ENCODE measurements at places on chromosomes 1 and 21.

- no peak for DNase-seq
These were observed 539.2 kb upstream of the PRMT6 start for GRCh38 chr1:106517224-106517623.

DNA sequence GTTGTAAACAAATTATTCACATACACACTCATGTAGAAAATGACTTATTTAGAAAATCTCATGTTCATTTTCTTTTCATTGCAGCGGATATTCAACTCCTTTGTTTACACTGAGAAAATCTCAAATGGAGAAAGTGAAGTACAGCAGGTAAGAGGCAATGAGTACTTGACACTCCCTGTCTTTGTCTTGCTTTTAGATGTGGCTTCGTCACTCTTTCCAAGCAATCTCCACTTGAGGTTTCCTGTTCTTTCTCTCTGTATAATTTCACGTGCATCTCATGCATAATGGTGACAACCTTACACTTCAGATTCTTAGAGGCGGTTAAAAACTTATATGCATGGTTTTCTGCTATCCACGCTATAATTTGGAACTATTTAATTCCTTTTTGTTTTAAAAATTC is 80.6 kb downstream of the CACHD1 start:
- no peak for DNase-seq

DNA sequence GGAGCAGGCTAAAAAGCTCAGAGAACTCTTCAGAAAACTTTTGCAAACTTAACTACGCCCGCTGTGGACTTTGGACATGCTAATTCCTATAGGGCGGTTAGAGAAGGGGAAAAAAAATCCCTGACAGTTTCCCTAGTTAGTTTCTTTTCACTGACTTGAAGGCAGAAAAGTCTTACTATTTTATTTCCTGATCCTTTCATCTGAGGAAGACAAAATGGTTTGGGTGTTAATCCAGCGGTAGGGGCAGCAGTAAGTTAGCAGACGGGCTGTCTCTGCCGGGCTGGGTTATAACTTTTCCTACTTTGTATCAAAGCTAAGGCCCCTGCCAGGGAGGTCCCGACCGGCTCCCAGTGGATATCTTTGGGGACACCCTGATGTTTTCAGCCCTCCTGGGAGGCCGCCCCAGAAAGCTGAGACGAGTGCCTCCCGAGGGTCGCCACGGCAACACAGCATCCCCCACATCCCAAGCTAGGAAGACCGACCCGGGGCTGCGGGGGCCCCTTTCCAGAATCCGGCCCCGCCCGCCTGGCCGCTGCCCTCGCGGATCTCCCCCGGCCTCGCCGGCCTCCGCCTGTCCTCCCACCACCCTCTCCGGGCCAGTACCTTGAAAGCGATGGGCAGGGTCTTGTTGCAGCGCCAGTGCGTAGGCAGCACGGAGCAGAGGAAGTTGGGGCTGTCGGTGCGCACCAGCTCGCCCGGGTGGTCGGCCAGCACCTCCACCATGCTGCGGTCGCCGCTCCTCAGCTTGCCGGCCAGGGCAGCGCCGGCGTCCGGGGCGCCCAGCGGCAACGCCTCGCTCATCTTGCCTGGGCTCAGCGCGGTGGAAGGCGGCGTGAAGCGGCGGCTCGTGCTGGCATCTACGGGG is 162.6 kb downstream of the RUNX1 start:
- no peak for DNase-seq

DNA sequence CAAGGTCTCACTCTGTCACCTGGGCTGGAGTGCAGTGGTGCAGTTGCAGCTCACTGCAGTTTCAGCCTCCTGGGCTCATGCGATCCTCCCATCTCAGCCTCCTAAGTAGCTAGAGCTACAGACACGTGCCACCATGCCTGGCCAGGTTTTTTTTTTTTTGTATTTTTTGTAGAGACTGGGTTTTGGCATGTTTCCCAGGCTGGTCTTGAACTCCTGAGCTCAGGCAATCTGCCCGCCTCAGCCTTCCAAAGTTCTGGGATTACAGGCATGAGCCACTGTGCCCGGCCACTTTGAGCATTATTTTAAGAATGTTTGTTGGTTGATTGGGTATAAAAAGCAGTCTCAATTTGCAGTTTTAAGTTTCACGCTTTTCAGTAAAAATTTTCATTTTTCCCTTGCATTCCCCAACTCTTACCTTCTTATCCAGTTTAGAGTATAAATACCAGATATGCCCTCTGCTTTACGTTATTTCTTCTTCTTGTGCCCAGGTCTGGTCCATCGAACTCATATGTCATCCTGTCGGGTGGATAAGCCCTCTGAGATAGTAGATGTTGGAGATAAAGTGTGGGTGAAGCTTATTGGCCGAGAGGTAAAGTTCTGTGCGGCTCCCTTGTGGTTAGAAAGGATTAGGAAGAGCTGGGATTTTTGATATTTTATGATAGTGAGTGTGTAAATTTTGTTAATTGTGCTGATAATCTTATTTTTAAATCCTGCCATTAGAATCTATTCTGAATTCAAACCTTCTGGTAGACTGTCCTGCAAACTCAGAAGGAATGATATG is 36.0 kb downstream of the FABP3 start:
- DNase-seq: no peak

DNA sequence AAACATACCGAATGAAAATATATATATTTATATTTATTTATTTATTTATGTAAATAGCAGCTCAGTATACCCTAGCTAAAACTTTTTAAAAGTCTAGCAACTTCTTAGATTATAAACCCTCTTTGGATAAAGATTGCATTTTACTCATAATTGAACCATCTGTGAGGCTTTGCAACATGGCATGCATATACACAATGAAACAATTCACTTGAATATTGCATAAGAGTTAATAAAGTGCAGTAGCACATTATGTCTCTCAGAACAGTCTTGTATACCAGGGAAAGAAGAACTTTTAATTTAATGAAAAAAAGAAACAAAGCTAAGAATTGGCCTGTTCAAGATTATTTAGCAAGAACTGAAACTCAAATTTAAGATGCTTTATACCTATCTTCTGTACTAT is 1363.9 kb upstream of the ADGRL2 start:
- no peak for DNase-seq

GRCh38 chr1:25549273-25550154 is 6.1 kb downstream of the LDLRAP1 start:
- peak; percentile 74 for DNase-seq

- no peak for DNase-seq
These were observed 157.2 kb downstream of the S1PR1 start for GRCh38 chr1:101394041-101394440.

DNA sequence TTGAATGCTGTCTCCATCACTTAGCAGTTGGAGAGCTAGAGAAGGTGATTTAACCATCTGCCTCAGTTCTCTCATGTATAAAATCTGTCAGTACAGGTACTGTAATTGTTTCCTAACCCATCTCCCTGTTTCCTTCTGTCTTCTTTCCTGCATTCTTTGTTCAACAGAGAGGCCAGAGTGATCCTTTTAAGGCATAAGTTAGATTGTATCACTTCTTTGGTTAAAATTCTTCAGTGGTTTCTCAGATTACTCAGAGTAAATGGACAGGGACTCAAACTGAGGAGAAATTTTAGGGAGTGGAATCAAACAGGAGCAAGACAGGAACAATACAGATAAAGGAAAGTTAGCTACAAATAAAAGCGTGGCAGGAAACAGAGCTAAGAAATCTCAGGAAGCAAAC is 45.2 kb upstream of the SSX2IP start:
- no peak for DNase-seq

- no peak for DNase-seq
These were observed 28.3 kb upstream of the COL18A1 start for GRCh38 chr21:45376459-45377324.

DNA sequence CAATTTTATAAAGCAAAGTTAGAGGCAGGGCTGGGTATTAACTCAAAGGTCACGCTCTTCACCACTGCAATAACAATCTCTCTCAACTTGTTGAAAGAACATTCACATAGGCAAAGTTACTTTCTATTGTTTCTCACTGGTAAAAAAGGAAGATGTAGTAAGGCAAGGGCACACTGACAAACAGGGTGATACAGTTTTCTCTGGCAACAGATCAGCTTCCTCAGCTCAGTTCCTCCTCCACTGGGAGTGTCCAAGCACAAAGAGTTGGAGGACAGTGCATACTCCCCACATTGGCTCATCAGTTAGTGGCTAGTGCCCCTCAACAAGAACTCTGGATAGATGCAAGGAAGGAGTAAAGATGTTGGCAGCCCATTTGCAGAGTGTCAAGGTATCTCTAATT is 3.7 kb downstream of the PLPPR4 start:
- no peak for DNase-seq

DNA sequence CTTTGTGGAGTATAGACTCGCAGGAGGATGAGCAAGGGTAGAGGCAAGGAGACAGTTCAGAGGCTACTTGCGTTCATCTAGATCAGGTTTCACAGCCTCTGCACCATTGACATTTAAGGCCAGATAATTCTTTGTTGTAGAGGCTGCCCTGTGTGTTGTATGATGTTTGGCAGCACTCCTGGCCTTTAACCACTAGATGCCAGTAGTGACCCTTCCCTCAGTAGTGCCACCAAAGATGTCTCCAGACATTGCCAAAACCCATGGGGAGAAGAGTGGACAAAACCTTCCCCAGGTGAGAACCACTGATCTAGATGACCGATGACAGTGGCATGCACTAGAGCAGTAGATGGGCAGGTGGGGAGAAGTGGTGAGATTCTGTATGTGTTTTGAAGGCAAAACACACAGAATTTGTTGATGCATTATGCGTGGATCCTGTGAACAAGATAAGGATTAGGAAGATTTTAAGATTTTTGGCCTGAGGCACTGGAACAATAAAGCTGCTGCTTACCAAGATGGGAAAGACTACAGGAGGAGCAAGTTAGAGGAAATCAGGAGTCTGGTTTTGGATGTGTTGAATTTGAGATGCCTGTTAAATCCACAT is 9.9 kb upstream of the COG2 start:
- DNase-seq: no peak

GRCh38 chr1:234119431-234119830 is 215.0 kb downstream of the SLC35F3 start:
- no peak for DNase-seq

DNA sequence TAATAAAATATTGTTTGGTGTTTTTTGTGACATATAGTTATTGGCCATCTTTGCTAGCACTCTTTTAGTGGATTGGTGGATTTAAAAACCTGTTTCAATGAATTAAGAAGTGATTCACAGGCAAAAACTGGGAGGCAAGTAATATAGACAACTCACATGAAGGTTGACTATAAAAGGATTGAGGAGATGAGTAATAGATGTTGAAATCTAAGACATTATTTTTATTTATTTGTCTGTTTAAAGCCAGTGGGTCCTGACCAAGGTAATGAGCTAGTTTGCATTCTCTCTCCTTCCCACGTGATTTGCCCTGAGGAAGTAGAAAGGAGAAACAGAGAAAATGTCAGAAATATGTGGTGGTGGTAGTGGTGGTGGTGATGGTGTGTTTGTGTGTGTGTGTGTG is 351.5 kb upstream of the ZP4 start:
- no peak for DNase-seq

DNA sequence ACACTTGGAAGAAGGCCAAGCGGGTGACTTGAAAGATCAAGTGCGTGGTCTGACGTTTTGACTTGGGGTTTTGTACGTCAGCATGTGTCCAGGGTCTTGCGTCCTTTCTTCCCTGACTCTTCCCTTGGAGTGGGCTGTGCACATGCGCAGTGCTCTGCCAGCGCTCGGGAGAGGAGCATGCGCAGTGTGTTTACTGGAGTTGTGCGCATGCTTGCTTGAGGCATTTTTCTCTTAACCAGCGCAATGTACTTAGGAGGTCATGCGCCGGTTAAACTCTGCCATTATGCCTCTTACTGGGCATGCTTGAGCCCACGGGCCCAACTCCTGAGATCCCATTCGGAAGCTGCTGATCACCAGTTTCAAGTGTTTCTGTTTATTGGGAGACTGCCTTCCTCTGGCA is 242.5 kb upstream of the AJAP1 start:
- no peak for DNase-seq

GRCh38 chr21:41953831-41954653 is at the start of gene C2CD2:
C2CD2 (minus strand) TSS chr21:41954018; CDS start chr21:41953648, 370 bp downstream.
- DNase-seq: peak; percentile 86

- peak; percentile 15 for DNase-seq
These were observed 35.2 kb downstream of the DNASE2B start for GRCh38 chr1:84433258-84434080.

- no peak for DNase-seq
These were observed 8.3 kb upstream of the SYT14 start for GRCh38 chr1:209929751-209930150.

- DNase-seq: no peak
These were observed 5.1 kb upstream of the EPHB2 start for GRCh38 chr1:22705586-22705985.

DNA sequence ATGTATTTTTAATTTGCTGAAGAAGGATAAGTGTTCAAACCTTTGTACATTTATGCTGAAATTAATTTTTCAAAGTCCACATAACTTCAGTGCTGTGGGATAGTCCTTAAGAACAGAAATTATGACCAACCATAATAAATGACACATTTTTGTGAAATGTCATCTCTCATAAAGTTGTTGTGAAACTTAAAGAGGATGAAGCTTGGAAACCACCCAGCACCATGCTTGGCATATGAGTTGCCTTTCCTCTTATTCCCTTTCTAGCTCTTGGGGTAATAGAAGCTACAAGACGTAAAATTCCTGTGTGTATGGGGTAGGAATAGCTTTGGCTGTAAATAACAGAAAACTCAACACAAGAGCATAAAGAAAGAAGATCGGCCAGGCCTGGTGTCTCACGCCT is 18.9 kb upstream of the USP24 start:
- DNase-seq: no peak

GRCh38 chr1:100497796-100498195 is 40.1 kb upstream of the GPR88 start:
- DNase-seq: no peak

DNA sequence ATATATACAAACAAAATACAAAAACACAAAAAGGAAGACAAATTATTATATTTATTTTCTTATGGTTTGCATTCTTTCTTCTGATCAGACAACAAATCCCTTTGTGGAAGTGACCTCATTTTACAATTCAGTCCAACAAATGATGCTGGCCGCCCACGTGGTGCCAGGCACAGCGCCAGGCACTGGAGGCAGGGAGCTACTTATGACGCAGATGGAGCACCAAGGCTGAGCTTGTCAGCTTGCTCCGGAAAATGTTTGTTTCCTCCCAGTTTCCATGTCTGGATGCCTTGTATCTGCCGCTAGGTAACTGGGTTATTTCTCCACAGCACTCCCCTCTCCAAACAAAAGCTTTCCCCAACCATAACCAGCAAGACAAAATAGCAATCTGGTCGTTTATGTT is 30.7 kb upstream of the CD34 start:
- no peak for DNase-seq

- no peak for DNase-seq
These were observed 41.9 kb downstream of the C21orf91 start for GRCh38 chr21:17777072-17777765.

GRCh38 chr1:48810740-48811139 is 34.0 kb upstream of the BEND5 start:
- no peak for DNase-seq

DNA sequence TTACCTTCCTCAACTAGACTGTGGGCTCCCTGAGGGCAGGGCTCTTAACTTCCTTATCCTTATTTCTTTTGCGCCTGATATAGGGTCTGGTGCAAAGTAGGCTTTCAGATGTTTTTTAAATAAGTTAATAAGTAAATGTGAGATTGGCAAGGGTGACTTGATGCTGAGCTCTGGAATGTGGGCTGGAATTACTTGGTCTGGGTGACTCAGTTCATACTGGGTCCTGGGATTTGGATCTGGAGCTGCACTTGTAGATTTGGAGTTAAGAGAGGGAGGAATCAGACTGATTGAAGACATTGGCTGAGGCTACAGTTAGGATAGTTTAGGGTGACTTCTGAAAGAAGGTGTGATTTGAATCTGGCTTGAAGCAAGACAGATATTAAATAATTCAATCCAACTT is 190.9 kb downstream of the GIPC2 start:
- DNase-seq: no peak

- DNase-seq: no peak
These were observed 430.4 kb upstream of the NR5A2 start for GRCh38 chr1:199597152-199597551.

- no peak for DNase-seq
These were observed 14.0 kb downstream of the ETS2 start for GRCh38 chr21:38819719-38820159.

Measured in GM18507 (cell line).